ENCODE measurements at places on chromosomes 16 and 17.

DNA sequence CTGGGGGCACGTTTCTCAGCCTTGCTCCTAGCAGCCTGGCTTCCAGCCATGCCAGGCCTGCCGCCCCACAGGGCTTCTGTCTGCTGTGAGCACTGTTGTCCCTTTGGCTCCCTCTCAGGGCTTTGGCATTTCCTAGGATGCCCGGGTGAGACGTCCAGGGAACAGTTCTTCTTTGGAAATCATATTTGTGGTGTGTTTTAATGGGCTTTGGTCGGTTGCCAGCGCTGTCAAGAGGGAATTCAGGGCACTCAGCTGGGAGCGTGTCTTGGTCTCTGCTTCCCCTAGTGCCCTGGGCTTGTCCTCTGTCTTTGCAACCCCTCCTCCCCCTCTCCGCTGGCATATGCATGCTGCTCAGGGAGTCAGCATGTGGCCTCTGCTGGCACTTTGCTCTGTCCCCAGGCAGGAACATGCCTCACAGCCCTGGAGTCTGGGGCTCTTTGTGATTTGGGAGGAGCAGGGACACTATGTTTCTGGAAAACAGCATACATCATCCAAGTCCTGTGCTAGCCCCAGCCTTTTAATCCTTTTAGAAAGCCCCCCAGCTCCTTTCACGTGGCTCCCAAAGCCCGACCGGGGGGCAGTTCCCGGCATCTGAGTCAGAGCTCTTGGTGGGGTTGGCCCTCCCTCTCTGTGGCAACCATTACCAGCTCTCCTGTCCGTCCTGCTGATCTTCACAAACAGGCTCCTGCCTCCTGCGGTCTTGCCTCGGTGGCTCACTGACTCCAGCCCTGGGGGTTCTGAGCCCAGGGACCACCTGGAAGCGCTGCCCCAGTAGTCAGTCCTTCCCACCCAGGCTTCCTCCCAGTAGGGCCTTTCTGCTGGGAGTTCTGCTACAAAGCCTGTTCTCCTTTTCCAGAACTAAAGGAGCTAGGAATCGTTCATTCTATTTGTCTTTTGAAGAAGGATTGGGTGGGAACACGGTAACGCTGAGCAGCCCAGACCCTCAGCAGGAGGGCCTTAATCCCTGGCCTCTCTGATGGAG is 26.7 kb downstream of the SAP30BP start:
- DNase-seq, result peak; percentile 77

DNA sequence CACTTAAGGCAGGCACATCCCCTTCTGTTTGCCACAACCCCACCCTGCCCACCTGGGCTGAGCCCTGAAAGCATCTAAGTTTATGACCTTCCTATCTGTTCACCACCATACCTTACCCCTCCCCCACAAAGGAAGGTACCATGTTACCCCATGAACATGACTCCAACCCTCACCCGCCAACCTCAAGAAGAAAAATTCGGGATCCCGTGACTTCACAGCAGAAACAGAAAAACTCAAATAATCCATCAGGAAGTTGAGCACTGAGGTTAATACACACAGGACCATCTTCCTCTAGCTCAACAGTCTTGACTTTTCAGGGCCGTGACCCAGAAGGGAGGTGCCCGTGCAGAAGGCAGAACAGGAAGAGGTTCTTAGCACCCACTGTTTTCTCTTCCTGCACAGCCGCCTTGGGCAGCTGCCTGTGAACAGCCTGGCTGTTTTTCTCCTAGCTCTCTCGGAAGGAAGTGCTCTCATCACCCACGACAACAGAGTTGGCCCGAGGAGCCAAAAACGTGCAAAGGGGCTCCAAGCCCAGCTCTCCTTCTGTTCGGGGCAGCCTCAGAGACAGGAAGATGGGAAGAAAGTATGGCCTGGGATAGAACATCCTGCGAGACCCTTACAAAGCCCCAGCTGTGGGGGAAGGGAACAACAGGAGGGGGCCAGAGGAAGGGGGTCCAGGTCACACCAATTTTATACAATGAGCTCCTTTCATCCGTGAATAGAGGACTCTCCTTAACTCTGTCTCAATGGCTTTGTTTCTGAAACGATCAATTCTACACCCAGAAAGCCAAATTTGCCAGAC is 101.1 kb downstream of the XYLT1 start:
- no peak for DNase-seq

GRCh38 chr17:47297661-47298400 is 25.9 kb upstream of the EFCAB13 start:
- DNase-seq, result no peak

- no peak for DNase-seq
Measured at GRCh38 chr16:89434490-89434889, 55.9 kb downstream of the ANKRD11 start.

DNA sequence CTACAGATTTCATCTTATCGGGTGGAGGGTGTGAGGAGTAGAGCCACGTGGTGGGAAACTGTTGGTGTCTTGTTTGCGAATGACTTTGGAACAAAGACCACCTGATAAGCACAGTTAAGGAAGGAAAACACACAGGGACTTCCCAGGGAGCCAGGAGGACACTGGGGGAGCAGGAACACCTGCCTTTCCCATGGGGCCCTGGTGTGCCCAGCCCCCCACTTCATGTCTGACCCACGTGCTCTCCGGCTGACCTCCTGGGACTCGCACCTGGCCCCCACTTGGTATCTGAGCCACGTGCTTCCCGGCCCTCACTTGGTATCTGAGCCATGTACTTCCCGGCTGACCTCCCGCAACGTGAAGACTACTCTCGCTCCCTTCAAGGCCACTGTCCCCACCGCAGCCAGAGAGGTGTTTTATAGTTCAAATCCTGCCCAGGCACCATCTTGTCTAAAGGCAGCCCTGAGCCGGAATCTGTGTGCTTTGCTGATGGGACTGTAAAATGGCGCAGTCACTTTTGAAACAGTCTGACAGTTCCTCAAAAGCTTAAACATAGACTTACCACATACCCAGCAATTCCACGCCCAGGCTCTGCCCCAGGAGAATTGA is 5.4 kb upstream of the CSNK1D start:
- no peak for DNase-seq

- no peak for DNase-seq
Measured at GRCh38 chr16:9148374-9149015, 57.1 kb downstream of the HAPSTR1 start.

DNA sequence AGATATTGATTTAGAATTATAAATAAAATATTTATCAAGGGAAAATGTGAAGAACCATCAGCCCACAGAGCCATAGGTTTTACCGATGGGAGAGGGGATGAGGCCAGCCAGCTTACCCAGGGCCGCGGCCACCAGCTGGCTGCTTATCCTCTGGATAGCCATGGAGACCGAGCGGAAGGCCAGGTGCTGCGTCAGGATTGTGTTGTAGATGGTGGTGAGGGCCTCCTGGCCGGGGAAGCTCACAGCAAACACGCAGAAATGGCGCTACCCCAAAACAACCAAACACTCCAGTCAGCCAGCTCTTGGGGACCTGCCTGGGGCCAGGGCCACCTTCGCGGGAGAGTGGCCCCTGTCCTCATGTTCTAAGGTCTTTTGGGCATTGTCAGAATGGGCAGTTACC is 97.8 kb downstream of the DNAH17 start:
- DNase-seq, result no peak

GRCh38 chr17:59300941-59301340 is 30.5 kb upstream of the YPEL2 start:
- no peak for DNase-seq

GRCh38 chr16:10765772-10766171 is 22.1 kb downstream of the NUBP1 start:
- DNase-seq, result no peak

DNA sequence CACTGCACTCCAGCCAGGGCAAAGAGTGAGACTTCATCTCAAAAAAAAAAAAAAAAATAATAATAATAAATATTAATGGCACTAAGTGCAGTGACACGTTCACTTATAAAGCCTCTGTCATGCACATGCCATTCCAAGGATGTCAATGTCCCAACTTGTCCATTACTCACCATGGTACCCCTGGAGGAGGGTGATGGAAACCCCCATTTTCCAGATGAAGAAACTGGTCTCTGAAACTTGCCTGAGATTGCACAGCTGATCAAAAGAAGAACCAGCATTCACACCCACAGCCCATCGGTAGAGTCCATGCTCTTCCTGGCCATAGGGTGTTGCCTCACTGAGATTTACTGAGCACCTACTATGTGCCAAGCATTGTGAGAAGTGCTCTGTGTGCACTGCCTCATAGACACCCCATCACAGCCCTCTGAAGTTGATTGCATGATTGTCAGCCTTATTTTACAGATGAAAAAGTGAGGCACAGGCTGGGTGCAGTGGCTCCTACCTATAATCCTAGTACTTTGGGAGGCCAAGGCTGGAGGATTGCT is 123.7 kb downstream of the ABCC1 start:
- DNase-seq, result no peak

DNA sequence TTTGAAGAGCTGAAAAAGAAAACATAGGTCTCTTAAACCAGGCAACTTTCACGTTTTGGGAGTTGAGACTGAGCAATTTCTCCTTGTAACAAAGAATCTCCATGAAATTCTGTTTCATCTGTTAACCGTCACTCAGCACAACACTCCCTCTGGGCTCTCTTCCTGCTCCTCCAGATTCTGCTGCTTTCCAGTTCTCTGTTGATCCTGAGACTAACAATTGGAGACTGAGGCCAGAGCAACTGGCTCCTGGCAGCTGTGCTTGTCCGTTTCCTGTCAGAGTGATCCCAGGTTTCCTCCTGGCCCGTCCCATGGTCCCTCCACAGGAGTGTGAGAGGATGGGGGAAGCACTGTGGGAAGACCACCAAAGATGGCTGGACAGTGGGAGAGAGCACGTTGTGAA is 32.5 kb downstream of the IST1 start:
- no peak for DNase-seq

- DNase-seq, result no peak
Measured at GRCh38 chr17:80960797-80961452, 30.7 kb upstream of the CHMP6 start.

GRCh38 chr16:23428351-23428750 is 24.6 kb downstream of the COG7 start:
- DNase-seq, result no peak

GRCh38 chr16:51175081-51175480 is 24.0 kb upstream of the SALL1 start:
- DNase-seq, result no peak

- DNase-seq, result no peak
Measured at GRCh38 chr16:88681709-88682451, 4.4 kb downstream of the SNAI3 start.

- DNase-seq, result peak; percentile 59
Measured at GRCh38 chr16:67150833-67151396, at the start of gene B3GNT9. Gene B3GNT9, minus strand, starts transcription at chr16:67150998. Its CDS starts 513 bp downstream, at chr16:67150485.

Measured in stromal cell of bone marrow (primary cell).